ENCODE measurements at places on chromosomes 16 and 17.

DNA sequence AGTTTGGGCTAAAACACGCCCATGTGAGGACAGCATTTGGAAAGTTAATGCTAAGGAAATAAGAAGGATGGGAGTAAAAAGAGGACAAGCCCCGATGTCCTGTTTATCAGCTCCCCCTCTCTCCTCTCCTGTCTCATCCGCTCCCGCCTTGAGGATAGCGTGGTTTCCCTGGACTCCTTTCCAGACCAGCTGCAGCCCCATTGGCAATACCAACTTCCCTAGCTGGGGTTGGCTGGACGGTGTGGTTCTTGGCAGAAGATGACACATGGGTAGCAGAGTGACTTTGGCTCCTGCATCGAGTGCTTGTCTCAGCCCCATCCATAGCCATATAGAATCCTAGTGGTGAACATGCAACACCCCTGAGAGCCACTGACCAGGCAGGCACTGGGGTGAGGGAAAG lies 185.9 kb downstream of the CCDC182 start:
- DNase-seq = no peak

GRCh38 chr17:18141210-18141803 lies 32.8 kb downstream of the MYO15A start:
- DNase-seq = no peak

DNA sequence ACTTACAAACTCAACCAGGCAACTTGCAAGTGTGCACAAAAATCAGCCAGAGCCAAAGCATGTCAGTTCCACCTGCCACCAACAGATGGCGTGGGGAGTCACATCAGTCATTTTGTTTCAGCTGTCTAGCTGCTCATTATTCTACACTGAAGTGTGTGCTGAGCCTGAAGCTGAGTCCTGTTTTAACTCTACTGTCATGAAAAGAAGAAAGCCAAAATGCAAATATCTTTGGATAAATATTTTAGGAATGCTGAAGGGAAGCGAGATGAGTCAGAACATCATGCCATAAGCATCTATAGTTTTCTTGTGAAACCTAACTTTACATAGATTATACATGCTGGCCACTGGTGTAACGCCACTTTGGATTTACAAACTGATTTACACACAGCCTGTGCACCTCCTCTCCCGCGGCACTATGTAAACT lies 172.6 kb downstream of the CDK5R1 start:
- no peak for DNase-seq

DNA sequence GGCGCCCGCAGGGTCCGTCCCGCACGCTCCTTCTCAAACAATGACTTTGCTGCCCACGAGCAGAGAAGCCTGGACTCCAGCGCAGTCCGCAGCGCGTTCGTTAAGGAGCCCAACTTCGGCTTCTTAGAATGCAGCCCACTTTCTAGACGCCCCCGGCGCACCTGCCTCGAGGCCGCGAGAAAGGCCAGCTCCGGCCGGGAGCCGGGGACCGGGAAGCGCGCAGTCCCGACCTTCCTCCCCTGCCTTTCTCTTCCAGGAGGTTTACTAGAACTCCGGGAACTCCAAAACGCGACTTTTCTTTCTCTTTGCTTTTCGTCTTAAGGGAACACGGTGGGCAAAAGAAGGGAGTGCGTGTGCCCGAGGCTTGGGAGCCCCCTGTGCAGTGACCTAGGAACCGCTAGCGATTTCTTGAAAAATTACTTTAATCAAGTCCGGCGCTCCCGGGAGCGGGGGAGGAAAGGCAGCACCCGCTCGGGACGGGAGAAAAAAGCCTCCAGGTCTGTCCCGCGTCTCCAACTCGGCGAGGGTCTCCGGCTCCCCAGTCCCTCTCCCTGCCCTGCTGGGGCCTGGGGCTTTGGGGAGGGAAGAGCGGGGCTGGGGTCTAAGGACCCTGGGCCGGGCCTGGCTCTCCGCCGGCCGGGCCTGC lies 2.6 kb downstream of the HNF1B start:
- no peak for DNase-seq

DNA sequence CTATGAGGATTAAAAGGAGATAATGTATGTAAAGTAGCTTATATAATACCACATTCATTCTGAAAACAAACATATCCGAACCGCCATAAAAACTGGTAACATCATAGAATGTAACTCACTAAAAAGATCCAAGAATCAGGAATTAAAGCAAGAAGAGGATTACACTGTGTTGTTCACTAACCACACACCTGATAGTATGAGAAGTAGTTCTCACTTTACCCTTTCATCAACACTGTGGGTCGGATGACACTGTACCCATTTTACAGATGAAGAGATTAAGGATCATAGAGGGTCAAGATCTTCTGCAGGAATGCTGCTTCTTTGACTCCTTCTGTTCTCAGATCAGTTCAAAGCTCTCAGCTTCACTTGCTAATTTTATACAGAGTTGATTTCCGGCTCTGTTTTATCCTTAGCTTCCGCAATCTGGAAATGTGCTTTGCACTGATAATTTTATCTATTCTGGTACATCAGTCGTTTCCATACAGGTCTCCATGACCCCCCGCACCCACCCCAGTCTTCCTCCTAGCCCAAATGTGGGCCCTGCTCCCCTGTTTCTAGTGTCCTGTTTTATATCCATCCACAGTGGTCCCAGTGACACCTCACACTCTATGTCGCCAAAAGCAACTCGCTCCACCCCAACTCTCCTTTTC lies 288.6 kb upstream of the CCL2 start:
- DNase-seq = no peak

DNA sequence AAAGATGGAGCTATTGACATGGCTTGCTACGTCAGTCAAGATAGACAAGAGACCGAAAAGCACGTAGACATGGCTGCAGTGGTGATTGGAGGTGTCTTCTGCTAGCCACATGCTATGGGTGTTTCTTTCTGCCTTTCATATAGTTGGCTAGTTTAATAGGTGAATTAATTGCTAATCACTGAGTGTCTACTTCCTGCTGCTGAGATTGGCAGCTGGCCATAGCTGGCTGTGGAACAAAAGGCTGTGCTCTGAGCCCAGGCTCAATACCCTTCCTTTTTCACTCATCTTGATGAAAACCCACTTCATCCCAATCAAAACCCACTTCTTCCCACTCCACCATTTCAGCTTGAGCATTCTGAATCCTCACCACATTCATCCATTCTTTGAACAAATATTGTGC lies 221.4 kb upstream of the MAF start:
- DNase-seq = no peak

DNA sequence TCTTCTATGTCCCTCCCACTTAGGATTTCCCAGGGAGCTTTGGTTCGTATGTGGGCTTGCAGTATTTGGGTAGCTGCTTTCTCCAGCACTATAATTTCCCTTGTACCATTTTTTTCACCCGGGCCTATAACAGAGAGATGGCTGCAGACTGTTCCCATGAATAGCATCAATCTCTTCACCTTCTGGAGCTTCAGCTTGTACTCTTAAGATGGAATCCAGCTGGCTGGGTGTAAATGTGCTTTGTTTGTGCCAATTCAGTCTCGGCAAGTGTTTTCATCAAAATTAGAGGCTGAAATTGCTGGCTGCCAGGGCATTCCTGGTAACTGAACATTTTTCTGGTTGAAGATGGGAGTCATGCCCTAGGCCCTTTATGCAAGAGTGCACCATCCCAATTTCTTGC lies 12.2 kb upstream of the CPD start:
- no peak for DNase-seq
